IMR-90 (cell line): ENCODE measurements at places on chromosomes 7 and 10.
A peak's percentile ranks its signal among the peaks of the same experiment; 100 is the strongest.

DNA sequence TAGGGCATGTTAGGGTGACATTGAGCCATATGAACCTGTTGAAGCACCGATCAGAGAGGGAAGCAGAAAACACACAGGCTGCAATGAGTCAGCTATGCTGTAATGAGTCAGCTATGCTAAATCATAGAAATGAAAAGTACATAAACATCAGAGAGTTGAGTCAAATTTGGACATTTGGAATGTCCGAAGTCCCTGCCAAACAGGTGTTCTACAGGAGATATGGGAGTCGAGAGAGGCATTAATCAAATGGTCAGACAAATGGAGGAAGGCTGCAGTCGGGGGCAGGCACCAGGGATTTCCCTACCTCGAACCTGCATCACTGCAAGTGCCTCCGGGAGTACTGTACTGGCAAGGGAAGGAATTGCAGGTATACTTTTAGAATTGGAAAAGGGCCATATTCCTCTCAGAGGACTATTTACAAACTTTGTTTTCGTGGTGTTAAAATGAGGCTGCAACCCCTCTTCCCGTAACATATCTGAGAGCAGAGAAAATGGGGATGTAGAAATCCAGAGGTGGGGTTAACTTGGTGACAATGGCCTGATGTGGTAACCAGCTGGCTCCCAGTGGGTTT is 8.8 kb upstream of the ZC3HAV1 start:
- DNase-seq = peak; percentile 81

DNA sequence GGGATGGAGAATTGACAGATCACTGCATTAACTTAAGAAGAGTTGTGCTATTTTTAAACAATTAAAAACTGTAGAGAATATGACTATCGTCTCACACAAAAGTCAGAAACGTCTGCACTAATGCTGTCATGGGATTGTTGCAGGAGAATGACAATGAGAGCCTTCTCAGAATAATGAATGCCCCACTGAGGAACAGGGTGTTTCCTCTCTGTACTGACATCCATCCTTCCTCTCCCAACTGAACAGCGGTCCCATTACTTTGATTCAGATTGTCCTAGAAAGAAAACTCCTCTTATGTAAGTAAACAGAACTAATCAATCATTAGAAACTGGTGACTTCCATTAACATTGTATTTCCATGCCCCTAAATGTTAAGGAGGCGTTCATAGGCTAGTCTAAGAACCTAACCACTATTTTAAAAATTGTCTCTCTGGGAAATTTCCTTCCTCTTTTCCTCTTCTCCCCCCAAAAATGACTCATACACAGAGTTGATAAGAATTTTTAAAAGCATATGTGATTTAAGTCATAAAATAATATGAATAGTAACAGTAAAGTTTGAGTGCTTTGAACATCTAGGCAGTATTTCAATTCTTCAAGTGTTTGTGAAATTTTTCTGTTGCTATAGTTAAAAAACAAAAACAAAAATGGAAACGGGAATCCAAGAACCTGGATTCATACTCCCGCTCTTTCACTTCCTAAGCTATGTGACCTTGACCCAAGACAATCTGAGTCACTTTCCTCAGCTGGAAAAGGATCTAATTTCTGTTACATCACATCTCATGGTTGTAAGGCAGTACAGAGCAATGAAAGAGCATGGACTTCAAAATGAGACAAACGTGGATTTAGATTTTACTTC is 12.7 kb upstream of the MACC1 start:
- DNase-seq = peak; percentile 93

DNA sequence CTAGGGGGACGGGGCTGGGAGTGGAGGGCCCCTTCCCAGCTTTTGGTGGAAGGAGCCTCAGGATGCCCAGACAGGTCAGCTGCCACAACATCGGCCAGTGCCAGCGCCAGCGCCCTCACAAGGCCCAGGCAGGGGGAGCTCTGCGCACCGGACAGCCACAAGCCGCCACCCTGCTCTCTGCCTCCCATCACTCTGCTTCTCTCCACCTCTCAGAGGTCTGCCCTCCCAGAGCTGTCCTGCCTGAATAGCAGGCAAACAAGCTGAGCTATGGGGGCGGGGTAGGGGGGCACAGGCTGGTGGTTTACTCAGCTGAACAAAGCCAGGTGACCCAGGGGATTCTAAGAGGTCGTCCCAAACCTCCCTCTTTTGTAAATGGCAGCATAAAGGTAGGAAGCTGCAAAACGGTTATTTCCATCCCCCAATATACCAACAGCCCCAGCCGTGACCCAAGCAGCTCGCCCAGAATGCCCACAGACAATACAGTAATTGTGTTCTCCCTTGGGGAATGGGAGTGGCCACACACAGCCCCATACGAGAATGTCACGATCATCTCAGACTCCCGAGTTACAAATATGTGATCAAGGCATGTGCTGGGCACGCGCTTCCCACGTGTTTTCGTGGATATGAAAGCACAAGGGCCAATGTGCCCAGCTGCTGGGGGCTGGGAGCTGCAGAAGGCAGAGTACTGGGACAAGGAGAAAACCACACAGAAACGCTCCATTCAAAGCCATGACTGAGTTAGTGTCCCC is 19.7 kb downstream of the FAM53B start:
- DNase-seq = no peak

DNA sequence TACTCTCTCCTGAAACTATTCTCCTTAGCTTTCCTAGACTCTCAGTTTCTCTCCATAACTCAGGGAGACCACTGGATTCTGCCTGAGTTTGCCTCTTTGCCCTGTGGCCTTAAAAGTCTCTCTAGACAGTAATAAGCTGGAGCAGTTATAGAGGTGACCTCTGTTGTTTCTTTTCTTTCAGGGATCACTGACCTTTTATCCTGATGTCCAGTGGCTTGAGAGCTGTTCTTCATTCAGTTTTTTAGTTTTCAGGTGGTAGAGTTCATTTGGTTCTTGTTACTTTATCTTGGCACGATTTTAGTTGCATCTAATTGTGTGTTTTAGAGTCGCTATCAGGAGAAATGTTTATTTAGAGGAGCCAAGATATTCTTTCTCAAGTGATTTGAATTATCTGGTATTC is 37.7 kb downstream of the TAX1BP1 start:
- no peak for DNase-seq

DNA sequence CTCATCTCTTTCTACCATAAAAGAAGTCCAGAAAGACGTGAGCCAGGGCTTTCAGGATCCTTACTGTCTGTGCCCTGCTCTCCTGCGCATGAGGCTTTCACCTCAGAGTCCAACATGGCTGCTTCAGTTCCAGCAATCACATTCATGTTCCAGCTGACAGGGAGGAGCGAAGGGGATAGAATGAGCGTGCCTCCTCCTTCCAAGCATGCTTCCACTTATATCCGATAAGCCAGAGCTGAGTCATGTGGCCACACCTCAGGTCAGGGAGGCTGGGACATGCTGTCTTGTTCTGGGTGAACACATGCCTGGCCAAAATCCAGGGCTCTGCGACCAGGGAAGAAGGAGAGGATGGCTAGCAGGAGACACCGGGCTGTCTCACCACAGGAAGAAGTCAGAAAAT is 248.2 kb downstream of the SKAP2 start:
- DNase-seq = no peak

- DNase-seq = peak; percentile 3
These were observed 49.8 kb downstream of the STK31 start for GRCh38 chr7:23759671-23760391.
